ENCODE measurements at places on chromosomes 12 and 14.

DNA sequence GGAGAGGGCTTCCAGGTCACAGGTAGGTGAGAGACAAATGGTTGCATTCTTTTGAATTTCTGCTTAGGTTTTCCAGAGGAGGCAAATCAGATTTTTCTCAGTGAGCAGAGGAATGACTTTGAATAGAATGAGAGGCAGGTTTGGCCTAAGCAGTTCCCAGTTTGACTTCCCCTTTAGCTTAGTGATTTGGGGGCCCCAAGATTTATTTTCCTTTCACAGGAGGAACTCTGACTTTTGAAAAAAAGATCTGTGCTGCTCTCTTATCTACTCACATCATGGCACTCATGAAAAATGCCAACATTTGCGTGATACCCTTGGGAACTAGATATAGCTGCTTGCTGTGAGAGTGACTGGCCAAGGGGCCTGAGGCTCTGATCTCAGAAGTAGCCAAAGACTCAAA, 58.0 kb upstream of the EVL start:
- DNase-seq = no peak

GRCh38 chr12:41943671-41944070, 201.0 kb downstream of the GXYLT1 start:
- DNase-seq = no peak

DNA sequence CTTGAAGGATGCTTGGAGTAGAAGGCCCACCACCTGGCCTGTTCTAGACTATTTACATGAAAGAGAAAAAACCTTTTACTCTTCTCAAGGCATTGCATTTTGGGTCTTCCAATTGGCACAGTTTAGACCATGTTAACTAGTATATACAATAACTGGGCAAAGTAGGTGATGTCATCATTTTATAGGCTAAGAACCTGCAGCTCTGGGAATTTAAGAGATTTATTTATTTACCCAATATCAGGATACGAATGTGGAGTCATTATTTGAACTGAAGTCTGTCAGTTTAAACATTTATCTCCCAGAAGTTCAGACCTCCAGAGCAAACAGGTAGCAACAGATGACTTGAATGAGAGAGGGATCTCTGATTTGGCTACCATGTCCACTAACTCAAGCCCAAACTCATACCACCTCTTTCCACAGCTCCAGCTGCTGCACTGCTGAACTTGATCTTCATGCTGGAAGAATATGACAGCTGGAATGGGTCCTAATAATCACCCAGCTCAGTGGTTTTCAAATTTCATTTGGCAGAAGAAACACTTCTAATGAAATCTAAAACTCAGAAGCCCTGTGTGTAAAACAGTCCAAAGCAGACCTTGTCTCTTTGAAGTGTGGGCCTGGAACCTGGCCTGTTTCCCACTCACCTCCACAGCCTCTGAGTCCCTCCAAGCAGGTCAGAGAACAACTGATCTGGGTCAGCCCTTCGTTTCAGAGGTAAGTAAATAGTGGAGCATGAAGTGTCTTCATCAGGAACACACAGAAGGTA, 179.2 kb downstream of the EMP1 start:
- no peak for DNase-seq

GRCh38 chr12:11758087-11758486, 108.6 kb downstream of the ETV6 start:
- DNase-seq = no peak

GRCh38 chr12:12442548-12443071, 85.7 kb downstream of the BORCS5 start:
- DNase-seq = no peak

DNA sequence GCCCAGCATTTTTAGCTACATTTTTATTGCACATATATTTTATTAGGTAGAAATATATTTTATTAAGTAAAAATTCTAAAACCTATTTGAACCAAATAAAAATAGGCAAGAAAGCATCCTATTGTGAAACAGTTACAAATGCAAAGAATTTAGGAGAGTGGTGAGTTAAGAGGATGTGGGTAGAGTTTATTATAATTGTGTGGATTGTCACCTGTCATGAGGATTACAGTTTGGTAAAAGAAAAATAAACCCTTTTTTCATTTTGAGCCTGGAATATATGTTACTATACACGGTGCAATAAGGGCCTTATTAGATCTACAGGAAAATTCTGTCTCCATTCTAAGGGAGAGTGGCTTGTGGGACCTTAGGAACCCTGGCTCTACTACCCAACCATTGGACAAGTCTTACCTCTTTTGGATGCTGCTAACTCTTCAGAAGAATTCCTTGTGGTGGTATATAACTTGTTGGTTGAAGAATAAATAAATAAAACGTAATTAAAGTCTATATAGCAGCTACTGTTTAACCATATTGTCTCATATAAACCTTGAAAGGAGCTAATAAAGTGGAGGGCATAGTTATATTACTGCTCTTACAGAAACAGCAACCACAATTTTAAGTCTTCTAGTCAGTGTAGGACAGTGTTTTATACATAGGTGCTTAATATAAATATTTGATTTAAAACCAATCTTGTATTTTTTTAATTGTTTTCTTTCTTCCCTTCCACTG, 67.8 kb downstream of the FGD4 start:
- no peak for DNase-seq

- no peak for DNase-seq
Observed at GRCh38 chr12:7369274-7369729, 65.4 kb downstream of the ACSM4 start.

DNA sequence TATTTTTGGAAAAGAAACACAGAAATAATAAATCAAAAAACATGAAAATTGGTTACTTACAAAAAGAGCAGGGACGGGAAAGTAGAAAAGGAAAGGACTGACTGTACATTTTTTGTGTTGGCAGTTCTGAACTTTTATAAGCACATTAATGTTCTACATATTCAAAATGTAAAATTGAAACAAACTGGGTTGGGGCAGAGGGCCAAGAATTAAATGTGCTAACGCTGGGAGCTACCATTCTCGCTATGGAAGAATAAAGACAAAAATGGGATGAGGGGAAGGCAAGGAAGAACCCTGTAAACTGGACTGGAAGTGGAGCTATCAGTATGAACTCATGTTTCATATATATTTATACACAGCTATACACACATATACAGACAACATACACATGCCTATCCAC, 24.5 kb downstream of the ATP2B1 start:
- no peak for DNase-seq

DNA sequence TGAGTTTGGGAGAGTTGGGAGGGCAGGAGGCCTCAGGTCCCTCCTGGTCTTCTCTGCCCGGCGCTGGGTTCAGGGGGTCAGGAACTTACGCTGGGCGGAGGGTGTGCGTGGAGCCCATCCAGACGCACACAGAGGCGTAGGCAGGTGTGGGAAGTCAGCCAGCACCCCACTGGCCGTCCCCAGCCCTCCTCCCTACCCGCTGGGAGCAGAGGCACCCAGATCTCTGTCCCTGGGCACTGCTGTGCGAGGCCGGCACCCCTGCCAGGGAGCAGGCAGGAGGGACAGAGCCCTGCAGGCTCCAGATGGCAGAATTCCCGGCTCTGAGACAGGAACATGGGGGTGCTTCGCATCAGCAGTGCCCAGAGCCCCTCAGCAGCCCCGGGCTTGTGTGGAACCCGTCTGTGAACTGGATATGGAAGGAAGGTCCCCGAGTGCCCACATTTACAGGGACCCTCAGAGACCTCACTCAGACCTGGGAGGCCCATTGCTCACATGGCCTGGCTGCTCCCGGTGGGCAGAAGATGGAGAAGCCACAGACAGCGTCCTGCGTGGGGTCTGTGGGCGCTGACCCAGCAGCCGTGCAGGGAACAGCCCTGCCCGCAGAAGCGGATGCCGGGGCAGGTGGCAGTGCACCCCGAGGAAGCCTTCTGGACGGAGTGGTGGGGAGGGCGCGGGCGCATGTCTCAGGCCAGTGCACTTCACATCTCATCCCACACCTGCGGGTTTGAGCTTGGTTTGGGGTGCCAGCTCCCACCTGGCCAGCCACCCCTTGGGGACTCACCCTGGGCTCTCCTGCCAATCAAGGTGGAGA, 59.3 kb downstream of the LRCOL1 start:
- DNase-seq = no peak

DNA sequence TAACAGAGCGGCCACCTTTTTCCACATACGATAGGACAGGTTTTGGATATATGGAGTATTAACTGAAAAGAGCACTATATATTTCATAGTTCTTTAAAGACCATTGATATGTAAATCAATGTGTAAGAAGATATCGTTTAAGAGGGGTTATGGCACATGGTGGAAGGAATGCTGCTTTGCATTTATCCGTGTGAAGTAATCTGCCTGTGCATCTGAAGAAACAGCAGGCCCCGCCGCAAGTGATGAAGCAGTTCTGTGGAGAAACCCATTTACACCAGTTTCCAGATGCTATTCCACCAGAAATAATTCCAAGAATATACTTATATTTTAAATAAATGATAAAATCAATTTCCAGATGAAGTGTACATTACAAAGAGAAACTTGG, 72.4 kb downstream of the BICD1 start:
- no peak for DNase-seq

DNA sequence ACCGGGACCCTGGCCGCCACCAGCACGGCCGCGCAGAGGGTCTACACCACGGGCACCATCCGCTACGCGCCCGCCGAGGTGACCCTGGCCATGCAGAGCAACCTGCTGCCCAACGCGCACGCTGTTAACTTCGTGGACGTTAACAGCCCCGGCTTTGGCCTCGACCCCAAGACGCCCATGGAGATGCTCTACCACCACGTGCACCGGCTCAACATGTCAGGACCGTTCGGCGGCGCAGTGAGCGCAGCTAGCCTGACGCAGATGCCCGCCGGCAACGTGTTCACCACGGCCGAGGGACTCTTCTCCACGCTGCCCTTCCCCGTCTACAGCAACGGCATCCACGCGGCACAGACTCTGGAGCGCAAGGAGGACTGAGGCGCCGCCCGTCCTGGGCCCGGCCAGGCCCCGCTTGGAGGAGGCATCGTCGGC, 150.1 kb downstream of the EGLN3 start:
- peak; percentile 52 for DNase-seq

DNA sequence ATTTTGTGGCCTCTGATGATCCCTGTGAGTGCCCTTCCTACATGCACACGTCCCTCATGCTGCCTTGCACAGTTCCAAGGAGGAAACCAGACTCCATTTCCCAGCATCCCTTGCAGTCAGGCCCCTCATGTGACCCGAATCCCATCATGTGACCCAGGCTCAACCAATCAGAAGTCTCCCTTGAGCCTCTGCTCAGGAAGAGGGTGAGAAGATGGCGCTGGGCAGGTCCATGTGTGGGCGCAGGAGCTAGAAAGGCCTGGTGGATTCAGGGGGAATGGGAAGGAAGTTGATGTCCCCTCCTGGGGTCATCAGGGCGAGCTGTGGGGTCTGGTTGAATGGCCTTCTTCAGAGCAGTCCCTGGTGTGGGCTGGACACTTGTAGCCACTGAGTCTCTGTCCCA, 240.5 kb downstream of the ADGRD1 start:
- no peak for DNase-seq

GRCh38 chr14:80927083-80927989, 14.2 kb downstream of the CEP128 start:
- no peak for DNase-seq

DNA sequence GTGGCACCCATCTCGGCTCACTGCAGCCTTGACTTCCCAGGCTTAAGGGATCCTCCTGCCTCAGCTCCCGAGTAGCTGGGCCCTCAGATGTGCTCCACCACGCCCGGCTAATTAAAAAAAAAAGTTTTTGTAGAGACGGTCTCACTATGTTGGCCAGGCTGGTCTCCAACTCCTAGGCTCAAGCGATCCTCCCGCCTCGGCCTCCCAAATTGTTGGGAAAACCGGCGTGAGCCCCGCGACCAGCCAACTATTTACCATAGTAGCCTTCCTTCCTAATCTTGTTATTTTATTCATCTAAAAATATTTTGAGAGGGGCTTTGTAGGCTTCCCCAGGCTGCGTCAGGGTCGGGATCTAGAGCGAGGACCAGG, 25.4 kb upstream of the YY1 start:
- DNase-seq = no peak

- DNase-seq = no peak
Observed at GRCh38 chr14:75875958-75876357, 105.8 kb downstream of the TGFB3 start.

GRCh38 chr14:105152794-105153241, 15.8 kb downstream of the JAG2 start:
- no peak for DNase-seq

DNA sequence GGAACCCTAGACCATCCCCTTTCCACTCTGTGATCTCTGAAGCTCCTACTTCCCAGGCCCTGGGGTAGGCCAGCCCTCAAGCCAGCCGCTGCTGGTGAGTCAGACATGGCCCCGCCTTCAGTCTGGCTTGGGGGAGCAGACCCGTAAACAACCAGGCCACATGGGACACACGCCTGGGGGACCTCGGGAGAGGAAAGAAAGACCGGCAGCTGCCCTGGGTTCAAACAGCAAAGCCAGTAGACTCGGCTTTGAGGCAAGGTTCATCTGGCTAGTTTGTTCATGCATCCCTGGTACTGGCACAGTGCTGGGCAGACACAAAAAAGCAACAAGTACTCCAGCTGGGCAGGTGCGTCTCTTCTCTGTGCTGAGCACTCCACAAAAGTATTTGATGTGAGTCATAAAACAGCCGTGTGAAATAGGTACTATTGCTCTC, 101.9 kb downstream of the SETD3 start:
- DNase-seq = no peak

DNA sequence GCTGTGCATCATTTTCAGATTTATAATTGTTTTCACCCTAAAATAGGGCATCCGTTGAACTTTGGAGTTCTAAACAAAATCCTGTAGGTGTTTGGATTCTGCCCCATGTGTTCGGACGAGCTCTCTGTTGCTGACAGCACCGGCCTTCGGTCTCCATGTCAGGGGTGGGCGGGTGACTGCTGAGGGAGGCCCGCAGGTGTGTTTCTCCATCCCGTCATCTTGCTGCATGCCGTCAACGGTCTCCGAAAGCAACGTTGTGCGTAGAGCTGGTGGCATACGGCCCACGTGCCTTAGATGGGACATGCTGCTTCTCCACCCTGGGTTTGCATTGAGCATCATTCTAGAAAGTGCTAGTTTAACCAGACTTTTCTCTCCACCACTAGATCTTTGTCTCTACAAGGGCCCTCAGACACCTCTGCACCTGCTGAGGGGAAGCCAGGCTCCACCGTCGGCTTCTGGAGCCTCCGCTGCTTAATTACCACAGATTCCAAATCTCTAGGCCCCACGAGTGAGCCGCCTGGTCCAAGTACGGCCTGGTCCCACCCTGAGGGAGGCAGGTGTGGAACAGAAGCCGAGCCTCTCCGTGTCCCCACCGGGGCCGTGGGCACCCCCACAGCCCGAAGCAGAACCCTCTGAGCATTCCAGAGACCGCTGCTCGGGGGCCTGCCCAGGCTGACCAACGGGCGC, 15.7 kb upstream of the AMN start:
- DNase-seq = no peak

GRCh38 chr12:120488057-120488640, 7.8 kb upstream of the DYNLL1 start:
- no peak for DNase-seq

DNA sequence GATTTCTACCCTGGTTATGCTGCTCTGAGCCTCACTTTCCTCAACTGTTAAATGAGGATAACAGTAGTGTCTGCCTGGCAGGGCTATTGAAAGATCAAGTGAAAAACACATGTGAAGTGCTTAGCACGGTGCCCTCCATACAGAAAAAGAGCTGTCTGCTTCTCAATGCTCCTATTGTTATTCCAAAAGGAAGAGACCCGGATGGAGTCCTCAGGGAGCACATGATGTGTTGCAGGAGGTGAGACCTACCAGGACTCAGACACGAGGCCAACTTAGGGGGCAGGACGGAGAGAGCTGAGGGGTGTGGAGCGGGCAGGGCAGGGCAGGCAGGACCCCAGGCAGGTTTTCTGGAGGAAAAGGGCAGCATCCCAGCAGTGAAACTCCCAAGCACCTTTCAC, 8.9 kb downstream of the FAIM2 start:
- no peak for DNase-seq

Measured in right kidney (tissue), 9 donors.